ENCODE measurements at places on chromosomes 12 and 14. TPM values are rescaled to one million over a fixed set of nuclear protein-coding genes. Genes with fewer than 3 reads are reported as not detected.

- H3K27me3 ChIP-seq: no peaks in the 10 kb centered on the region
- no peak overlapping the region for H3K4me3 ChIP-seq
- H3K27ac ChIP-seq: no peak overlapping the region
- H3K4me1 ChIP-seq: no peaks in the 10 kb centered on the region
These were observed 58.6 kb downstream of the TBX3 start for GRCh38 chr12:114625294-114625851.

- H3K36me3 ChIP-seq: no peaks in the 10 kb centered on the region
- DNase-seq: no peak
- no peak overlapping the region for H3K27ac ChIP-seq
- no peak overlapping the region for H3K4me3 ChIP-seq
- peaks cover 5% of the 10 kb centered on the region for H3K27me3 ChIP-seq
- H3K4me1 ChIP-seq: no peaks in the 10 kb centered on the region
These were observed 247.1 kb downstream of the MSRB3 start for GRCh38 chr12:65525491-65526141.

DNA sequence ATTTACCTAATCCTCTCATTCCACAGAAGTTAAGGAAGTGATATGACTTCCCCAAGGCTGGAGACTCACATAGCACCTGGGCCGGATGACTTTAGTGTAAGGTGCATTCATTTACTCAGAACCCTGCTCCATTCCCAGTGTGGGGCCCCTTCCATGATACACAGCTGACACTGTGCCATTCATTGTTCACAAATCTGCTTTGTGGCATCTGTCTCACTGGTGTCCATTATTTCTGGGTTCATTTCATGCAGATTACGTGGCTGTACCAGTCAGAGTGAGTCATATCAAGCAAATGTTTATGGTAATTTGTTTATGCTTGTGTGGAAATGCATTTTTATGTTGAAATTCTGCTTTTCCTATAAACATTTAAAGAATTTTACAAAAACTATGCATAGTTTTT lies 5.2 kb downstream of the ANO4 start:
- no peak overlapping the region for H3K4me3 ChIP-seq
- peaks cover 12% of the 10 kb centered on the region for H3K4me1 ChIP-seq
- no peaks in the 10 kb centered on the region for H3K36me3 ChIP-seq
- H3K27me3 ChIP-seq: no peaks in the 10 kb centered on the region

- no peaks in the 10 kb centered on the region for H3K27me3 ChIP-seq
- no peak overlapping the region for H3K4me3 ChIP-seq
- no peak for DNase-seq
- H3K36me3 ChIP-seq: no peaks in the 10 kb centered on the region
These were observed 26.4 kb downstream of the CDC42BPB start for GRCh38 chr14:103030741-103031565.

Gene CACNA2D4
- total RNA-seq: 3.6 TPM

DNA sequence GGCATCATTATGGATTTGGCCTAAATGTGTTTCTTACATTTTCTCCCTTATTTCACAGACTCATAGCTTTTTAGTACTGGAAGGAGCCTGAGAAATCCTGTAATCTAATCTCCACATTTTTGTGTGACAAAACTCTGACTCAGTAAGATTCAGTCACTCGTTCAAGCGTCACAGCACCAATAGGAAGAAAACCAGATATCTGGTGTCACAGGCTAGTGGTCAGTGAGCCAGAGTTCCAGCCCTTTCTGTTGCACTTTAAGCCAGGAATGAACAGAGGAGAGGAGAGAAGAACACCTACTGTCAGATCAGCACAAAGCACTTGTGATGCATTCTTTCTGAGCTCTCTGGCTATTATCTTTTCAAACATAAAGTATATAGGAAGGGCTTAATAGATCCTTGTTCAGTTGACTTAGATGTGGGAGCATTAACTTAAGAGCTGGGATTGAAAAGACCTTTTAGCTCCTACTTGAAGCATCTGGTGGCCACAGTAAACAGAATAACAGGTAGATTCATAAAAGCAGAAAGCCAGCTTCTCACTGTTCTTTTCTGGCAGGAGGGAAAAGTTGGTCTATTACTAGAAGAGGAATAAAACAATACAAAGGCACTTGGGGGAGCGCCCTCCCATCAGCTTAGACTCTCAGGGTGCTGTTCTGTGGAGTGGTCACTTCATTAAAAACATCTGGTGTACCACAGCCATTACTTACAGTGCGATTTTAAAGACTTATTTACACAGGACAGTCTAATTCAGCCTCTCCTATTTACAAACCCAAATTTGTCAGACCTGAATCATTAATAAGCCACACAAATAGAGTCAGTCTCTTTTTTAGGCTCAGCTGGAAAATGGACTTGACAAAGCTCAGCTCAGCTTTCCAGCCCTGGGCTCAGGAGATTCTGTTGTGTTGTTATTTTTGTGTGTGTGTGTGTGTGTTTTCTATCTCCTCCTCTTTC lies 12.2 kb upstream of the NID2 start:
- no peaks in the 10 kb centered on the region for H3K27me3 ChIP-seq
- no peaks in the 10 kb centered on the region for H3K36me3 ChIP-seq
- no peak overlapping the region for H3K4me3 ChIP-seq
- no peak for DNase-seq
- no peak overlapping the region for H3K27ac ChIP-seq

- no peak for DNase-seq
- no peak overlapping the region for H3K4me3 ChIP-seq
- no peaks in the 10 kb centered on the region for H3K4me1 ChIP-seq
- no peaks in the 10 kb centered on the region for H3K36me3 ChIP-seq
These were observed 199.6 kb upstream of the OTX2 start for GRCh38 chr14:57009585-57010515.

DNA sequence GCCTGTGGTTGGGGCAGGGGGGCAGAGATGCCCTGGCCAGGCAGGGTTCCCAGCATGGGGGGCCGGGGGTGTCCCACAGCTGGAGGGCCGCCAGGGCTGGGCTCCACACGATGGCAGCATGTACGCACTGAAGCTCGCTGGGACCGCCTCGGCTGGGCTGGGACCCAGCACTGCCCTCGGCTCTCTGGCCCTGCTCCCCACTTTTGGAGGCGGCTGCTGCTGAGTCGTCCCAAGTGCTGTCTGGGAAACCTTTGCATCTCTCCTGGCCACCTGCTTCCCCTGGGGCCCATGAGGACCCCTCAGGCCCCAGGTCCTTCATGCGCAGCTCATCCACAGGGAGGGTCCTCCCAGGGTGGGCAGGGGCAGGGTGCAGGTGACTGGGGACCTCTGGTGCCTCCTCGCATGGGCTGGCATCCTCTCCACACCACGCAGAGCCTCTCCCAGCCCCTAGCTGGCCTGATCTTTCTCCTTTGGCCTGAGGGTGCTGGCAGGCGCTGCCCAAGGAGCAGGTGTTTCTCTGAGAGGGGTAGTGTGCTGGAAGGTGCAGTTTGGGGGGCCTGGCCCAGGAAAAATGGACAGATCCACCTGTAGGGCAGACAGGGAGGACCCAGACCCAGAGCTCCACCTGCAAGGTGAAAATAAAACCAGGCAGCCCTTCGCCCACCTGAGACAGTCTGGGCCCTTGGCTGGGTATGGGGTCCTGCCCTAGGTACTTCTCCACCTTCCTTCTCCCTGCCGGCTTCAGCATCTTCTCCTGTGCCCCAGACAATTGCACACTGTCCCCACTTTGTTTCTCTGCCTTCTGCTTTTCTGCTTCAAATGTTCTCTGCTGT lies 46.9 kb downstream of the DLK1 start:
- no peaks in the 10 kb centered on the region for H3K4me1 ChIP-seq
- H3K27me3 ChIP-seq: no peaks in the 10 kb centered on the region
- DNase-seq: peak; percentile 43
- no peak overlapping the region for H3K27ac ChIP-seq

DNA sequence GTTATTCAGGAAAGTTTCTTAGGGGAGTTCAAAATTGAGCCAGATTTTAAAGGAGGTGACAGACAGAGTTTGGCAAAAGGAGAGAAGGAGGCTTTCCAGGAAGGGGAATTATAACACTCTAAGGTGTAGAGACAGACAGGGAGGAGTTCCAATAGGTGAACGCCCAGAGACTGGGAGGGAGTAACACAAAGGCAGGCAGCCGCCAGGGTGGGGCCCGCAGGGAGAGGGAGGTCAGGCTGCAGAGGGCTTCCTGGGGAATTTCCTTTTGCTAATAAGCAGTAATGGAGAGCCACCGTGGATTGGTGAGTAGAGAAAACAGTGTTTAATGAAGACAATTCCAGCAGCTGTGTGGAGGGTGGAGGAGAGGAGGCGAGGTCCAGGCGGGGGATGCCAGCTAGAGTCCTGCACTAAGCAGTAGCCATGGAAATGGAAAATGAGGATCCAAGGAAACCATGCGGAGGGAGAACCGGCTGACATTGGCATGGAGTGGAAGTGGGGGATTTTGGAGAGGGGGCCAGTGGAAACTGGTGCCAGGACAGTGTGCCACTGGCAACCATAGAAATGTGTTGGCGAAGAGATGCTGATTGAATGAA lies 22.2 kb downstream of the GRIN2B start:
- H3K27ac ChIP-seq: no peak overlapping the region
- H3K4me3 ChIP-seq: no peak overlapping the region
- no peak for DNase-seq
- H3K36me3 ChIP-seq: no peaks in the 10 kb centered on the region
- H3K27me3 ChIP-seq: no peaks in the 10 kb centered on the region

Gene CCDC38
- not detected for total RNA-seq

GRCh38 chr12:28574746-28575592 lies 384.7 kb downstream of the CCDC91 start:
- H3K27ac ChIP-seq: peak overlapping the region; percentile 41
- H3K4me3 ChIP-seq: no peak overlapping the region
- H3K4me1 ChIP-seq: peaks cover 20% of the 10 kb centered on the region
- no peaks in the 10 kb centered on the region for H3K27me3 ChIP-seq
- H3K36me3 ChIP-seq: no peaks in the 10 kb centered on the region
- DNase-seq: no peak

Gene BMP4
- total RNA-seq: 26.0 TPM

Gene DCN
- total RNA-seq: 1,524 TPM
